ENCODE measurements at places on chromosomes 12 and 14.

- DNase-seq, result no peak
Observed at GRCh38 chr14:31993521-31993951, 83.6 kb upstream of the ARHGAP5 start.

DNA sequence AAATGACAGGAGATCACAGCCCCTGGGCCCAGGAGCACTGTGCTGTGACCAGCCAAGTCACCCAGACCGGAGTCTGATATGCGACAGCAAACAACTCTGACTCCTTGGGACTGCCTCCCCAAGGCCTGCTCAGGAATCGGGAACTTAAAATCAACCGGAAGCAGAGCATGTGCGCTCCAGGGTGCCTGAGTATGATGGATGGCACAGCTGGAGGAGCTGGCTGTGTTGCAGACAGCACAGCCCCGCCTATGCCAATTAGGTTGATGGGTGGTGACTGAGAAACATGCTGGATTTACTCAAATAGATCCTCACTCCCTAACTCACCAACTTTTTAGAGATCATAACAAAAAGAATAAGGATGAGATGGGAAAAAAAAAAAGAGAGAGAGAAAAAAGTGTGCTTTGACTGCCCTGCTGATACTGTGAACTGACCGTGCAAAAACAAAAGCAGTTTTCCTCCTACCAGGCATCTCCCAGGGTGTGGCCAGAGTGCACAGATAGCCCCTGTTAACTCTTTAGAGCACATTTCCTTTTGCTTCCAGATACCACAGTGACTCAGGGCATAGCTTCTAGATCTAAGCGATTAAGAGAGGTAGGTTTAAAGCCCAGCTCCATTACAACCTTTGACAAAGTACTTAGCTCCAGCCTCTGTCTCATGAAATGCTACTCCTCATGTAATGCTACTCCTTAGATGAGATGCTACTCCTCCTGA lies 27.4 kb upstream of the STON2 start:
- no peak for DNase-seq

- no peak for DNase-seq
Observed at GRCh38 chr14:104224131-104224505, 85.7 kb downstream of the KIF26A start.

DNA sequence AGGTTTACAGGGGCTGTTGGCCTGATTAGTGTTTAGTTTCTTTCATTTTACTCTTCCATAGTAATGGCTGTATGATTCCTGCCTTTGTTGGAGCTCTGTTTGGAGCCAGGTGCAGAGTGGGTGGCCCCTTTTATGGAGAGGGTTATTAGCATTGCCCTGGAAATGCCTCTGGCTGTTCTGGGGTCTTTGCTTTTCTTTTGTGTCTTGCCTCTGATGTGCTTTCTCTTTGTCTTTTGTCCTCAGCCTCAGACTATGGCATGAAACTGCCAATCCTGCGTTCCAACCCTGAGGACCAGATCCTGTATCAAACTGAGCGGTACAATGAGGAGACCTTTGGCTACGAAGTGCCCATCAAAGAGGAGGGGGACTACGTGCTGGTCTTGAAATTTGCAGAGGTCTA lies 6.9 kb downstream of the MLEC start:
- DNase-seq, result no peak

DNA sequence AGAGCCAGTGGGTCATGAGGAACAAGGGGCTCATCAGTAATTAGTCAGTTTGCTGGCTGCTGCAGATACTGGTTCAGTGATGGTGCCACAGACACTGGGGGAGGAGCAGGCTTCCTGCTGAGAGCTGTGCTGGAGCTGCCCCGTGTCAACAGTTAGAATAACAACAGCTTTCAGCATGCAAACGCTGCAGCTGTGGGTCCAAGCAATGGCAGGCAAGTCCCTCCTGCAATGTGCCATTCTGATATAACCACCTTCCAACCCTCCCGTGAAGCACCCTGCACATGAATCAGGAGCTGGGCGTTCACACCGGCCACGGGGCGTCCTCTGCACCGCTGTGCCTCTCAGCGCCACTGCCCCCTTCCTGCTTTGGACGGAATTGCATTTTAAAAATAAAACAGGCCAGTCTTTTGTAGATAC lies 258.4 kb upstream of the SFSWAP start:
- DNase-seq, result no peak

DNA sequence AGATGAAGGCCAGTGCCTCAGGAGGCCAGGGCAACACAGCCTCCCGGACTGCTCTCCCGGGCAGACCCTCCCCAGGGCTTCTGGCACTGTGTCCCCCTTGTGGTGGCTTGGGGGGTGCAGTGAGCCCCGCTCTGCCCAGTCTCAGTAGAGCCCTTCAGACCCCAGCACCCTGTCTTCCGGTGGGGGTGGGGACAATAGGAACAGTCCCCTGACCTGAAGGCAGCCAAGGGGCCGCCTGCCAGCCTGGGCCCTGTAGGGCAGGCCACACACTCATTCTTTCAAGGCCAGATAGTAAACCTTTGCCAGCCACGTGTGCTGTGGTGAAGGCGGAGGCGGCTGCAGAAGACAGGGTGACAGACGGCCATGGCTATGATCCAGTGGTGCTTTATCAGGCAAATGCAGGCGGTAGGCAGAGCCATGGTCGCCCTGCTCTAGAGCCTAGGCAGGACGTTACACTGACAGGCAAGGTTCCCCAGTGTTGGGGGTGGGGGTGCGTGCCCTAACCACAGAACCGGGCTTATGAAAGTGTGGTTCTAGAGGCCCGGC lies 15.0 kb downstream of the ZFYVE21 start:
- DNase-seq, result no peak

Measured in NCI-H2029 (cell line).